ENCODE measurements at places on chromosomes 7 and 10. TPM values are rescaled to one million over a fixed set of nuclear protein-coding genes. Genes with fewer than 3 reads are reported as not detected.

BMI1 gene
- total RNA-seq: 81.1 TPM

DNA sequence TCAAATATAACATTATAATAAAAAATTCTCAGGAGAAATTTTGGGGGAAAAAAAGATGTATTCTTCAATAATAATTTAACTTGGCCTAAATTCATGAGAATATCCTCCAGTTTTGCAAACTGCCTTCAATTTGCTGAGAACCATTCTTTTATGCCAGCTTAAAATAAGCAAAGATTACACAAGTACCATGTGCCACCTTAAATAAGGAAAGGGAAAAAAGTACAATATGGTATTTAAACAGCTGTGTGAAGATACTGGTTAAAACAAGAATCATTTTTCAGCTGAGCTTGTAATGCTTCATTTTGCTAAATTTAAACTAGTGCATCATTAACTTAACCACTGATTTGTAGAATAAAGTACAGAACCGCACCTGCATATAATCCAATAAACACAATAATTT is 217.8 kb downstream of the LRRN3 start:
- no peak for DNase-seq

DNA sequence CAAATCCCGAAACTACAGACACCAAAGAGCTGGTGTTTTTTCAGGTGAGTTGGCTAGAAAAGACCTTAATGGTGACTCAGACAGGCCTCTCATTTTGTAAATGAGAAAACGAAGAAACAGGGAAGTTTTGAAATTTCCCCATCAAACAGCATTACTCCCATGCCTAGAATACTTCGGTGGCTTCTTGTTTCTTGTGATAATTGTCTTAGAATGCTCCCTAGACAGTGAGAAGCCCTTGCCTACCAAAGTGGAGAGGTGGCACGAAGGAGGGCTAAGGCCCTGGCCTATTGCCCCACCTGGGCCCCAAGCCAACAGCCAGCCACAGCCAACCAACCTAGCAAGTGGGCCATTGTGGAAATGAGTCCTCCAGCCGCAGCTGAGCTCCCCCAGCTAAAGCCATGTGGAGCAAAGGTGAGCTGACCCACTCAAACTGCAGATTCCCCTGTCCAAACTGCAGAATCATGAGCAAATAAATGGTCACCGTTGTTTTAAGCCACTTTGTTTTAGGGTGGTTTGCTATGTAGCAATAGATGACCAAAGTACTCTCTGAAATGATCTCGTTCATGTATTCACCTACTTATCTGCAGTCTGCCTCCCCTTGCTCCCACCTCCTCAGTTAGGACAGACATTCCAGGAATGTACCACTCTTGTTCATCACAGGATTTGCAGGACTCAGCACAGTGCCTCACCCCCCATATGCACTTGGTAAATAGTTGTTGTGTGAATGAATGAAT is 97.7 kb upstream of the FGFR2 start:
- DNase-seq: no peak

- peak; percentile 52 for DNase-seq
Measured at GRCh38 chr10:49106451-49106850, 8.9 kb downstream of the VSTM4 start.

DNA sequence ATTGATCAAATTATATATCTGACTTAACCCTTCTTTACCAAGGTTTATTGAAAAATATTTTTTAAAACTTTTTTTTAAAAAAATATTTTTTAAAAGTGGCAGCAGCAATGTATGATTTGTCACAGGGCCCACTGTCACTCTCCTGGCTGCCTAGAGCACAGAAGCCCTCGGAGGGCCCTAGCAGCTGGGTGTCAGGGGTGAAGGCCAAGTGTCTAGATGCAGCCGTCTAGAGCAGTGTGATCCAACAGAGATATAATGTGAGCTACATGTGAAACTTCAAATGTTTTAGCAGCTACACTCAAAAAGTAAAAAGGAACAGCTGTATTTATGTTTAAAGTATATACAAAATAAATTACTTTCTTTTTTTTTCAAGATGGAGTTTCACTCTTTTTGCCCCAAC is 112.7 kb downstream of the ARHGAP22 start:
- DNase-seq: peak; percentile 46

- DNase-seq: no peak
Measured at GRCh38 chr7:149214020-149214720, 18.8 kb downstream of the ZNF282 start.

DNA sequence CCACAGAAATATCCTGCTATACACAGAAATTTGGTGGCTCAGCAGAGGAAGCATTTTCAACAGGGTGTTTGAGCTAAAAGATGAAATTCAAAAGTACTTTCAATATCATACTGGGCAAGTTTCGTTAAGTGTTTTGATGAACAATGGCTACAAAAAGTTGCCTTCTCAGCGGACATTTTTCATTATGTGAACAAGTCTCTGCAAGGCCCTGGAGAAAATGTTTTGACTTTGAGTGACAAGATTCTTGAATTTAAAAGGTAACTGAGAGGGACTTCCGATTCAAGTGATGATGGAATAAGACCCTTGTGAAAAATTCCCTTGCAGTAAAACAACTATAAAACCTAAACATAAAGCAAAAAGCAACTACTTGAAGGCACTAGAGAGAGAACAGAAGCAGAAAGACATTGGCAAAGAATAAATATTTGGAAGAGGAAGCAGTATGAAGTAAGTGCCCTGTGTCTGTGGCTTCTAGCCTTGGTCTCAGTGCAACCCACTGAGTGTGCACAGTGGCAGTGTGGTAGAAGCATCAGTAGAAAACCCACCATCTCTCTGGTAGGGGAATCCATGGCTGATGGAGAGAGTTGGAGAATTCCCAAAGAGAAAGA is 62.5 kb upstream of the NAMPT start:
- no peak for DNase-seq

GRCh38 chr7:28135760-28136159 is 44.8 kb downstream of the JAZF1 start:
- DNase-seq: no peak

GRCh38 chr10:16867556-16867955 is 50.3 kb upstream of the RSU1 start:
- no peak for DNase-seq

DNA sequence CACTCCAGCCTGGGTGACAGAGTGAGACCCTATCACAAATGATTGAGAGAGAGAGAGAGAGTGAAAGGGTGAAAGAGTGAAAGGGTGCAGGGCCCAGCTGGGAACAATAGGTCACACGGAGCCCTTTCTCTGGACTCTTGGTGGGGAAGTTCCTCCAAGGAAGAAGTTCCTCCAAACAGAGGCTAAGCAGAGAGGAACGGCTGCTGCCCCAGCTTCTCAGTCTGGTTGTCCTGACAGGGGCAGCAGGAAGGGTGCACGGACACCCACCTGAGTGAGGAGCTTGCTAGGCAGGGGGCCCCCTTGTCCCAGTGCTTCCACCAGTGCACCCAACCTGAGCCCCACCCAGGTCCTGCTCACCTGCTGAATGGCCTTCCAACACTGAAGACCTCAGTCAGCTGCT is 38.8 kb upstream of the MYL10 start:
- no peak for DNase-seq

GRCh38 chr7:107147464-107148393 is 21.1 kb upstream of the HBP1 start:
- DNase-seq: peak; percentile 57
